GM20000 (cell line): ENCODE measurements at places on chromosomes 1 and 21.

GRCh38 chr21:43893536-43894205, 28.6 kb downstream of the AGPAT3 start:
- DNase-seq = peak; percentile 70

DNA sequence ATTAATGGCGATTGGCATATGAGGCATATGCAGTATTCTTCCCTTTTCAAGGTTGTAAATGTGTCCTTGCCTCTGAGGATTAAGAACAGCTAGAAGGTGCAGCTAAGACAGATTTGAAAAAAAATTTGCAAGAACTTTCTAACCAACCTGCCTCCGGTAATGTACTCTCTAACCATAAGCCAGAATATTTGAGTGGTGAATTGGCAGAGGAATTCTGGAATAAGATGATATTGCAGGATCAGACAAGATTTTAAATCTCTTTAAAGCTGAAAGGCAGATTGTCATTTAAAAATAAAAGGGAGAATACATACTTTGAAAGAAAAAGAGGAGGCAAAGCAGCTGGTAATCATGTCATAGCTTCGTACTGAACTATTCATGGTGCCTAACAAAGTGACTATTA, 29.2 kb downstream of the MROH9 start:
- no peak for DNase-seq

GRCh38 chr1:98794196-98794886, 132.8 kb downstream of the SNX7 start:
- DNase-seq = peak; percentile 47

- no peak for DNase-seq
Measured at GRCh38 chr1:48248356-48248755, 25.8 kb downstream of the SLC5A9 start.

DNA sequence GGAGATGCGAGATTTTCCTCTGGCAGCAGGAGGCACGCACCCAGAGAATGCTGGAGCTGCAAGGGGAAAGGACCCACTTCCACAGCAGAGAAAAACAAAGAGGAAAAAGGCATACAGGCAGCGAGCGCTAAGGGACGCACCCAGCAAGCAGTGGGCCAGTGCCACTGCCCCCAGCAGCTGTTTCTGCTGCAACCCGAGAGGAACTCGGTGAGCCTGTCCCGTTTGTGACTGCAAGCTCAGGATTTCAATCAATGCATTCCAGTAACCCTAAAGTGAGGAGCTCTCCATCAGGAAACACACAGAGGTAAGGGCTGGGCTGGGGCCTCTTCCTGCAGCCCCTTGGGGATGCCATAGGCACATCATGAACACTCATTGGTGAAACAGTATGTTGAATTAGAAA, 58.7 kb downstream of the ACP6 start:
- DNase-seq = no peak
